ENCODE measurements at places on chromosomes 3 and 15.

DNA sequence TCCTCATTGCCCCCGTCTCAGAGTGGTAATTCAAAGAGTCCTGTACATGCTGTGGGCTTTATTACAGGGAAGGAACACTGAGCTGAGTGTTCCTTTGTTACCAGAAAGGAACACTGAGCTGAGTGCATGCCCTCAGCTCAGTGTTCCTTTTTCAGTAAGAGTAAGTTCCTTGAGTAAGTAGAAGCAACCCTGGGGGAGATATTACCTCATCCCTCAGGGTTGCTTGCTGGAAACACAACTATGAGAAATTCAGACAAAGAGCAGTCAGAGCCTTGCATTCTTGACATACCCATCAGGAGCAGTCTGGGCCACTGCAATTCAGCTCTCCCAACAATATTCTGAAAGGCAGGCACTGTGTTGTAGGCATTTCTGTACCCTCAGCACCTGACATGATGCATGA, 17.0 kb downstream of the CHRM5 start:
- DNase-seq: no peak

DNA sequence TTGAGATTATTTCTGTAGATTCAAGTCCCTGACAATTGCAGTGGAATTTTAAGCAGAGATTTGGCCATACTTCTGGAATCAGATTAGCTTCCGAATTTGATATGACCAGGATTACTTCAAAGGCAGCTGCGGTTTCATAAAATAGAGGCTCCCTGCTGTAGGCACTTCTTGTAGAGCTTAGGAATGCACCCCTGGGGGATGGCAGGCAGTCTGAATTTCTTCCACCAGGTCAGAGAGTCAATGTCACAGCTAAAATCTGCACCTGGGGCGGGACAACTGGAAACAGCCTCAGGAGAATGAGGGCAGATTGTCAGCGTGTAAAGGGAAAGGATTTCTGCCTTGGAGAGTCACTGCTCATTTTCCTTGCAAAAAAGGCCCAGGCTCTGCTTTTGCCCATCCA, 182.6 kb downstream of the ARRDC4 start:
- no peak for DNase-seq

DNA sequence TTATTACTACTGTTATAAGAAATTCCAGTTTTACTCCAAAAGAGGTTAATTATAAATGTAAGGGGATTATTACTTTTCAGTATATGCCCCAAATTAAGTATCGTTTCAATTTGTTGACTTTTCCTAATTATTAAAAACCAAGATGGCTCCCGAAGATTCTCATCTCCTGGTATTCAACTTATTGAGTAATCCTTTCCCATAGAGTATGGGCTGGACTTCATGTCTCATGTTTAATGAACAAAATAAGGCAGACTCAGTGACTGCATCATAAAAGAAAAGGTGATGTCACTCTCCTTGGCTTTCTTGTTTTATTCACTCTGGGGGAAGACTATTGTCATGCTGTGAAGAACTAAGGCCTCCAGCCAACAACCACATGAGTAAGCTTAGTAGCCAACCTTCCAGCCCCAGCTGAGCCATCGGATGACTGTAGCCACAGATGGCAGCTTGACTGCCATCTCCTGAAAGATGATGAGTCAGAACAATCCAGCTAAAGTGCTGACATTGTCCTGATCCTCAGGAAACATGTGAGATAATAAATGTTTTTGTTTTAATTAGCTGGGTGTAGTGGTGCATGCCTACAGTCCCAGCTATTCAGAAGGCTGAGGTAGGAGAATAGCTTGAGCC, 17.3 kb downstream of the IGF2BP2 start:
- DNase-seq: no peak

DNA sequence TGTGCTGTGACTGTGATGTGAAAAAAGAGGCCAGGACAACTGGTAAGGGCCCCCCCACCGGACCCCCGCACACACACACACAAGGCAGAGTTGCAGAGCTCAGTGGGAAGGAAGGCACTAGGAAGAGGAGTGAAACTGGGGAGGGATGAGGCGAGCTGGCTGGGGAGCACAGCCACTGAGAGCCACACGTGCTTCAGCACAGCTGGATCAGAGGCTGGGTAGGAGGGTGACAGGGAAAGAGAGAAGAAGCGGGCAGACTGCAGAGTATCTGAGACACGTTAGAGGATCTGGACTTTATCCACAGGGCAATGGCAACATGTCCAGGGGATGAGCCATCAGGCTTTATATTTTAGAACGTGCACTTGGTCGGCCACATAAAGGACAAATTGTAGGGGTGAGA, 38.0 kb upstream of the TKT start:
- DNase-seq: no peak

- no peak for DNase-seq
Measured at GRCh38 chr15:89413877-89414276, 79.3 kb upstream of the POLG start.

DNA sequence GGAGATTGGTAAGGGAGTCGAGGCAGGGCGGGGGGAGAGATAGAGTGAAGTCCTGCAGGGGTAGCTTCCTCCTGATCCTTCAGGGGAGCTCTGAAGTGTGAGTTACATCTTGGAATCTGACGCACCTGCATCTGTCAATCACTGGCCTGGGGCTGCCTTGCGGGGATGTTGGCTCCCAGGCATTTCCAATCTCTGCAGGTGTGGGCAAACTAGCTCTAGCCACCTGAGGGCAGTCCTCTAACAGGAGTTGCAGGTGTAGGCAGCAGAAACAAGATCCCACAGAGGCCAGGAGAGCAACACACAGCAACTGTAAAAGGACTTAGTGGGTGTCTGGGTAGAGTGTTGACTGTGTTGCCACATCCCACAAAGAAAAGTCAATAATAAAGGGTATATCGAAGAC, 63.6 kb downstream of the ZNF621 start:
- DNase-seq: no peak

GRCh38 chr3:142863010-142863817, 25.7 kb downstream of the PCOLCE2 start:
- DNase-seq: no peak
